Right kidney (tissue), 9 donors: ENCODE measurements at places on chromosomes 5 and 9.

DNA sequence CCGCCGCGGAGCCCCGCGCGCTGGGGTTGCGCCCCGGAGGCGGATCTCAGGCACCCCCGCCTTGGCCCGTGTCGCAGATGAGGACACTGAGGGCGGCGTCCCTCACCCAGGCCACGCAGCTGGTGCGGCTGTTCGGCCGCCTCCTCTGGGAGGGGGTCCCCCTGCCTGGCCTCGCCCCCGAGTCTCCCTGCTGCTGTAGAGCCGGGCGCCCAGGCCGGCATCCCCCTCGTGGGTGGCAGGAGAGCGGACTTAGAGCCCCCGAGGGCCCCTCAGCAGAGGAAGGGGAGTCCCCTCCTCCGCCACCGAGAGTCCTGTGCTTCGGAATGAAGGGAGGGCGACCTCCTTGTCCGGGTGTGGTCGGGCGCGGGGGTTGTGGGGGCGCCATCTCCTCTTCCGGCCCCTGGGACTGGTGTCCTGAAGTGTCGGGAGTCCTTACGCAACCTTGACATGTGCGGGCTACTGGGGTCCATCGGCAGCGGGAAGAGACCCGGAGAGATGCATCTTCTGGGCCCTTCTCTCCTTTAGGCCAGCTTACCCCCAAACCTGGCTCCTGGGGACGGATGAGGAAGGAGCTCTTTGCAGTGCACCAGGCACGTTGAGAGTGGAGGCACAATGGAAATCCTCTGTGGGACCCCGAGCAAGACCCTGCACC lies 11.7 kb upstream of the EXOSC2 start:
- DNase-seq = peak; percentile 65

DNA sequence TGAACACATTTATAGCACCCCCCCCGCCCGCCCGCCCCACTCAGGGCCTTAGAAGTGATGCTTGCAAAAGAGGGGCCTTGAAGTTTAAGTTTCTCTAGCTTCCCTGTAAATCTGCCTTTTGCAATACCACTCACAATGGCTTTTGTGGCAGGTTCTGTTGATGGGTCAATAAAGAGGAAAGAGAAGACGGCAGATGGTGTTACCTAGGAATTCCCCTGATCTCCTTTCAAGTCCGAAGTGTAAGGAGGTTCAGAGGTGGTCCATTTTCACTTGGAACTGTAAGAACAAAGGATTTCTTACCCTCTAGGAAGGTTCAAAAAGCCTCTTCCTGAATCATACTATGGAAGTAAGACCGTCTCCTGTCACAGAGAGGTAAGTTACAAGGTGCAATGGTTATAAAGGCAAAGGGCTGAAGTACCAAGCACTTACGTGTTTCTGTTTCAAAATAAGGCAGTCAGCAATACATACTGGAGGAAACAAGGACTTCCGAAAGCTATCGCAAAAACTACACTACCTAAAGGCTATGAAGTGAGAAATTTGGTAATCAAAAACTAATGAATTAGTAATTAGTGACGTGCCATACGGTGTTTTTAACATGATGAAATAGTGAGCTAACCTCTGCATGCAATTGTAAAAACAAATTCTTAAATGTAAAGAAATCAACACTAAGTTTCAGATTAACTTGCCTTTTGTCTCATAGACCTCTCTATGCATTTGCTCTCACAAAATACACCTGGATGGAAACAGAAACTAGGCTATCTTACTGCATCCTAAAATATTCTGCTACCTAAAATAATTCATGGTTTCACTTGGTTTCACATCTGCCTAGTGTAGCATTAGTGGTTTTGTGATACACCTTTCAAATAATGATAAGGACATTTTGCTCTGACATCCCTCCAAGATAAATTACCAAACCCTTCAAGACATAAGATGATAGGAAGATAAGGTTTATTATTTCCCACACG lies 589.4 kb upstream of the FAM174A start:
- DNase-seq = no peak

GRCh38 chr5:119582987-119583386 lies 46.4 kb upstream of the FAM170A start:
- DNase-seq = no peak

DNA sequence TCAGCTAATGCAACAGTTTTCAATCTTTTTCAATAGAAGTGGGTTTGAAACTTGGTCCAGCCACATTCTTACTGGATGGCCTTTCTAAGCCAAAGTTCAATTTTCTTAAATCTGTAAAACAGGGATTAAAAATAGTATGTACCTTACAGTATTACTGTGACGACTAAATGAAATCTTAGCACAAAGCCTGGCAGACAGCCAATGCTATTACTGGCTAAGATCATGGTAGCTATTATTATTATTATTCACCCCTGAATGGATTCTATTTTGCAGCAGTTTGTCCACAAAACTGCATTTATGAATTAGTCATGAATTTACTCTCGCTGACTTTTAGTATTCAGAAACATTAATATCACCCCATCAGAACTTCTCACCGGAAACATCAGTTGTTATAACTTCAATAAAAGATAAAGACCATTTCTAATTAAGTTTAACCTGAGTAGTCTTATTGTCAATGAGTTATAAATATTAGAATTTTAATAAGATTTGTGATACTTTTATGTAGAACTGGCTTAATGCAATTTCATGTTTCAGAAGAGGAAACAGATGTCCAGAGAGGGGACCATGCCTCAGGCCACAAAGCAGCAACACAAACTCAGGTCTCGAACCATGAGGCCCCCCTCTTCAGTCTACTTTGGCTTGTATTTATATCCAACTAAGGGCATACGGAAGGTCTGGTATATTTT lies 468.2 kb downstream of the ARHGEF28 start:
- DNase-seq = no peak

DNA sequence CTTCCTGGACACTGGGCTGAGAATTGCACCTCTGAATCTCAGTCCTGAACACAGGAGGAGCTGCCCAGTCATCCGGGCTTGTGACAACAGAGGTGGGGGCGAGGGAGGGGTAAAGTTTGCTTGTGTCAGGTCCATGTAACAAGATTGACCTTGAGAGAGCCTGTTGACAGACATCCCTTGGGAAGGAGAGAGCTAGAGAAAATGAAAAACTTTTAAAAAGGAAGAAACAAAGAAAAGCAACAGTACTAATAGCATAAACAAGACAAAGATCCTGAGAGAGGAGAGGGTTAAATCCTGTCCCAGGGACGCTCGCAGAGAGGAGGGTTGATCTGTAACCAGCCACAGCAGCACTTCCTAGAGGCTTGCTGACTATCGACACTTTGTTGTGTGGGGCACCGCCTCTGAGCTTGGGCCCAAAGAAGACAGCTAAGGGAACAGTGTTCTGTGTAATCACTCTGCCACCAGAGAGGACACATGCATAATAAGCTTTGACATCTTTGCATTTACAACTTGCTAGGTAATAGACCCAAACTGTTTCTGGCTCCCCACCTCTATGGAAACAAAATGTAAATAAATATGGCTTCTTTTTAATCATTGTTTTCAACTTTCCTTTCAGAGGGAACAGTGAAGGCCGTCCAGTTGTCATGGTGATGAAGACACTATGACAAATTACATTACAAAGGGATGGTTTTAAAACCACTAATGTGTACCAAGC lies 363.7 kb downstream of the CSNK1G3 start:
- DNase-seq = peak; percentile 61

- no peak for DNase-seq
Observed at GRCh38 chr9:90795084-90795483, 6.5 kb upstream of the SYK start.

DNA sequence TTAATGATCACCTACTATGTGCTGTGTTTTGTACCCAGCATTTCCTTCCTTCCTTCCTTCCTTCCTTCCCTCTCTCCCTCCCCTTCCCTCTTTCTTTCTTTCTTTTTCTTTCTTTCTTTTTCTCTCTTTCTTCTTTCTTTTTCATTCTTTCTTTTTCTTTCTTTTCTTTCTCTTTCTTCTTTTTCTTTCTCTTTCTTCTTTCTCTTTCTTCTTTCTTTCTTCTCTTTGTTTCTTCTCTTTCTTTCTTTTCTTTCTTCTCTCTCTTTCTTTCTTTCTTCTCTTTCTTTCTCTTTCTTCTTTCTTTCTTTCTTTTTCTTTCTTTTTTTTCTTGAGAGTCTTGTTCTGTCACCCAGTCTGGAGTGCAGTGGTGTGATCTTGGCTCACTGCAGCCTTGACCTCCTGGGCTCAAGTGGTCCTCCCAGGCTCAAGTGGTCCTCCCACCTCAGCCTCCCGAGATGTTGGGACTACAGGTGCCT lies 165.7 kb upstream of the MVB12B start:
- no peak for DNase-seq

- peak; percentile 9 for DNase-seq
Observed at GRCh38 chr5:85293145-85293785, 908.6 kb upstream of the EDIL3 start.

GRCh38 chr9:36891341-36891811 lies 142.7 kb downstream of the PAX5 start:
- no peak for DNase-seq

DNA sequence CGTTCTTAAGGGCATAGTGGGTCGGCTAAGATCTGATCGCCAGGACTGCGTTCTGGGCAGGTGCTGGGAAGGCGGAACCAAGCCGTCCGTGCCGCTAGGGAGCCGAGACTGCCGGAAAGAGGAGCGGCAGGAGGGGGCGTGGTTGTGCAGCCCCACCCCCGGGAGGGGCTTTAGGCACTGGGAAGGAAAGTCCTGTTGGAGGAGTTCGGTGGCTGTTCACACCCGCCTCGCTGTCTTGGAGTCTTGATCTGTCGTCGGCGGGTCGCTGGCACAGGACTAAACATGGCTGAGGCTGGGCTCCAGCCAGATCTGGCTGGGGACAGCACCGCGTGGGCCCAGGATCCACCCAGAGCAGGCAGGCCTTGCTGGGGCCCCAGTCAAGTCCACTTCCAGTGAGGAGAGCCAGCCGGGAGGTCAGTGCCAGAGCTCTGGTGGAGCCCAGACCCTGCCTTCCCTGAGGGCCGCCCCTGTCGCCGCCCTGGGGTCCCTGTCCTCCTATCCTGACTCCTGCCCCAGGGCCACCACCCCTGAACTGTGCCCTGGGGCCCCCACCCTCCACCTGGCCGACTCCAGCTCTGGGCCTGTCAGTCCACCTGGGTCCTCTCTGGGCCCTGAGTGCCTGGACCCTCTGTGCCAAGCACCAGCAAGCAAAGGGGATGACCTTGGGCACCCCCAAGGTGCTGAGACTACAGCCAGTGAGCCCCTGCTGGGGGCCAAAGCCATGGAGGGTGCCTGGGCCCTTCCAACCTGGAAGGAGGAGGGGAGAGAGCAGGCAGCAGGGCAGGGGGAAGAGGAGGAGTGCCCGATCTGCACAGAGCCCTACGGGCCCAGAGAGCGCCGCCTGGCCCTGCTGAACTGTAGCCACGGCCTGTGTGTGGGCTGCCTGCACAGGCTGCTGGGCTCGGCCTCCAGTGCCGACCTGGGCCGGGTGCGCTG lies 4.5 kb downstream of the RNF208 start:
- no peak for DNase-seq

GRCh38 chr5:172800088-172800551 lies 29.1 kb upstream of the DUSP1 start:
- no peak for DNase-seq

DNA sequence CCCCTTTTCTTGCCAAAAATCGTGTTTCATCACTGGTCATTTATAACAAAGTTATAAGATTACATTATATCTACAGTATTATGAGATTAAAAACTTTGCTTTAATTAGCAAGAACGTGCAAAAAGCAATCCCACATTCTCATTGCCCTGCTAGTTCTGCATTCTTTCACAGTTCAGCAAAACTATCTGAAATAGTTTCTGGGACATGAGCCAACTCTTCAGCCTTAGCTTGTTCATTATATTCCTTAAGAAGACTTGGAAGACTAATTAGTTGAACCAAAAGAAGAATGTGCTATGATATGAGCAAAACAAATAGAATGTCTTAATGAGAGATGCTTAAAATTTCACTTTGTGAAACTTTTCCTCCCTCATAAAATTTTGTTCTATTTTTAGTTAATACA lies 76.7 kb downstream of the ITGA1 start:
- DNase-seq = no peak

DNA sequence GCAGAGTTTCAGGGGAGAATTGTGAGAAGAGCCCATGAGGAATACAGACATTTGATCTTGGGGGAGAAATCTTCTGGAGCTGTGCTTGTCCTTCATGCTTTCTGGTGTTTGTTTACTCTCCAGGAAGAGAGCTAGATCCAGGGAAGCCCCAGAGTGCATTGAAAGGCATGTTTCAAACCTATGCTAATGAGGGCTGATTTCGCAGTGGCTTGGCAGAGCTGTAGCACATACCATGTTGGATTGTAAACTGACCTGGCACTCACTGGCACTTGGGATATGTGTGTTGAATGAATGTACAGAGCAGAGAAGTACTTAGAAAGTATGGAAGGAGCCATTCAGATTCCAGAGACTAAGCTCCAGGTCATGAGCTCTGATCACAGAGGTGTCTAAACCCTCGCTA lies 30.9 kb downstream of the TNFSF8 start:
- no peak for DNase-seq

GRCh38 chr9:99726758-99727157 lies 94.9 kb upstream of the NR4A3 start:
- DNase-seq = no peak

DNA sequence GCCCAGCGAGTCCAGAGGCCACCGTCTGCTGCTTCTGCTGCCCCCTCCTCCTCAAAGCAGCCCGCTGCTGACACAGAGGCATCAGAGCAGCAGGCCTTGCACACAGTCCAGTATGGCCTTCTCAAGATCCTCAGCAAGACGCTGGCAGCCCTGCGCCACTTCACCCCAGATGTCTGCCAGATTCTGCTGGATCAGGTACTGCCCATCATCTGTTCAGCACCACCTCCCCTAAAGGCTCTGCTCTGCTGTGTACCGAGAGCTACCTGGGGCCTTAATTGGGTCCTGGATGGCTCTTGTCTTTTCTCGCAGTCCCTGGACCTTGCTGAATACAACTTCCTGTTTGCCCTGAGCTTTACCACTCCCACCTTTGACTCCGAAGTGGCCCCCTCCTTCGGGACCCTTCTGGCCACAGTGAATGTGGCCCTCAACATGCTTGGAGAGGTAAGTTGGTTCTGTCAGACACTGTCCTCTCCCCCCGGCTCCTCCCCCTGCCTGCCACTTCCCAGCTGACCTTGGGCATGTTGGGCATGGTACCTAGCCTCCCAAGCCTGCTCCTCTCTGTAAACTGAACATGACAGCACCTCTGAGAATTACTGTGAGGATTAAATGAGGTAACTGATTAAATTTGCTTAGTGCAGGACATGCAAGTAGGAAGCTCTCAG lies 22.7 kb downstream of the SH3GLB2 start:
- no peak for DNase-seq

DNA sequence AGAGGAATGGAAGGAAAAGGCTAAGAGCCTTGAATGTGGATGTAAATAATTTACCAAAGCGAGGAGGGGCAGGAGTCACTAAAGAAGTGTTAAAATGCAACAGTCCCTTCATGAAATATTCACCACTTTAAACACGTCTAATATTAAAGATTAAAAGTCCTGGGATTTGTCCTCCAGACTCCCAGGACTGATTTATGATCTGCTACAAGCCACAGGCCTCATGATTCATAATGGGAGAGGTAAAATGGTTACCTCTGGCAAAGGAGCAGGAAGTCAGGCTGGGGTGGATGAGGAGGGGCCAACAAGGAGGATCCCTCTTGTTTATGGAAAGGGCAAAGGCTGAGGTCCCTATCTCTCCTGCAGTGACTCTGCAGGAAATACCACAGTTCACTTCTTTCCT lies 292.4 kb downstream of the TRIM32 start:
- DNase-seq = peak; percentile 16
